Urothelium cell line (cell line): ENCODE measurements at places on chromosomes 16 and 17.

DNA sequence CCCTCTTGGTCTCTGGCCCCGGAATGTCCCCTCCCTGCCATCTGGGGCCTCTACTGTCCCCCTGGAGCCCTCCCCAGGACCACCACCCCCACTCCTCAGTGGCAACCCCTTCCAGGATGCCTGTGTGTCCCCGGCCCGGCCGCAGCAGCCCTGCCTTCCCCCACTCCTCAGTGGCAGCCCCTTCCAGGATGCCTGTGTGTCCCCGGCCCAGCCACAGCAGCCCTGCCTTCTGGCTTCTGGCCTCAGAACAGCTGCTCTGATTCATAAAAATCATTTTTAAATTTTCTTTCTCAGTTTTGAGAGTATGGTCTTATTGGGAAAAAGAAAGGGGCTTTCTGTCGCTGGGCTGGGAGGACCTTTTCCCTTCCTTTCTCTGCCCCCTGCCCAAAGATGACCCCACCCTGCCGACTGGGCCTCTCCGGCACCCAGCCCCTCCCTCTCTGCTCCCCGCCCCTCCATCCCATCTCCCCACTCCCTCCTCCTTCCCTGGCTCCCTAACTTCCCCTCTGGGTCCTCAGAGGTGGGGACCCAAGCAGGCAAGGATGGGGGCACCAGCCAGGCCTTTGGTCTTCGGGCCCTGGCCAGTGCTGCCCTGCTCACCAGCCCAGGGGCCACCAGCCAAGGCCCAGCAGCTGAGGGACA, 40.5 kb downstream of the BAHCC1 start:
- no peak for DNase-seq

GRCh38 chr16:31355431-31356100, 590 bp downstream of the ITGAX start:
- no peak for DNase-seq

DNA sequence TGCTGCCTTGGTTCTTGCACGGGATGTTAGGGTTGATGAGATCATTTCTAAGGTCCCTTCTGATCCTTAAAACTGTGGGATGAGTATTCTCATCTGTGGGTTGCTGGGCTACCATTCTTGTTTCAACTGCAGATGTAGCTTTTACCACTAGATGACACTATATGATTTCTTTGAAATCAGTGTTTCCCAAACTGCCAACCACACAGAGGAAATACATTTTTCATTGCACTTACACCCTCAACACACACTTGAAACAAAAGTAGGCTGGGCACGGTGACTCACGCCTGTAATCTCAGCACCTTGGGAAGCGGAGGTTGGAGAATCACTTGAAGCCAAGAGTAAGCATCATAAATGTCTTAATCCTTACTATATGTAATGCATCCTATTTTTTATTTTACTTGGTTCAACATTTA, 15.3 kb downstream of the LCMT1 start:
- DNase-seq = peak; percentile 55

DNA sequence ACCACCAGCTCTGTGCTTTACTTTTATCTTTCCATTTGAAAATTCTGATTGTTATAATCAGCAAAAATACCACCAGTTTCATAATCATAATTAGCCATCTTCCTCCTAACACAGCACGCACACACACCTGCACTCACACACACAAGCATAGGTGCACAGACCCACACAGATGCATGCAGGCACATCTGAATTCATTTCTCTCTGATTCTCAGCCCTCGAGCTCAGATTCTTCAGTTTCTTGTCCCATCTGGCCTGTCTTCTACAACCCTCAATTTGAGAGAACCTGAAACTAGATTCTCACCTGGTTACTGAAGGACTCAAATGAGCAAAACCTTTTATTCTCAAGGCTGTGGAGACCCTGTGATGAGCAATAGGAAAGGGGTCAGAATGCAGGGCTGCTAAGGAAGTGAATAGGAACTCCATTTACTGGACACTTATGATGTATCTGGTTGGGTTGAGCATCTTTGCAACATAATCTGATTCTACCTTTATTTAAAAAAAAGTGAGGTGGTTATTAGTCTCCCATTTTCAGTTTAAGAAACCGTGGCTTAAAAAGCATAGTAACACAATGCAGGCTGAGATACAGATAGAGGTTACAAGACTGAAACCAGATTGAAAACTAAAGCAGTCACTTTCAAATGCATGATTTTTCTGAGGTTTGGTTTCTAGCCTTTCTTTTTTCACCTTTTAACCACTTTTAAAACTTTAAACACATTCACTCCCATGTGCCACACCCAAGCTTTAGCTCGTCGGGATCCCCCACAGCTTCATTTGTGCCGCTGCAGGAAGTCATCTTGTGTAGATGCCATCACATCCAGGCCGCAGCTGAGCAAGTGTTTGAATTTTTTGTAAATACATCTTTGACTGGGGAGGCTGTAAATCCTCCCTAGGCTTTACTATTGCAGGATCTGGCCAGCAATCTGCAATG, 9.4 kb downstream of the KRT33A start:
- DNase-seq = no peak

GRCh38 chr16:84806256-84806889, 13.4 kb upstream of the CRISPLD2 start:
- peak; percentile 94 for DNase-seq

- DNase-seq = no peak
Measured at GRCh38 chr16:9816644-9817043, 365.6 kb downstream of the GRIN2A start.

DNA sequence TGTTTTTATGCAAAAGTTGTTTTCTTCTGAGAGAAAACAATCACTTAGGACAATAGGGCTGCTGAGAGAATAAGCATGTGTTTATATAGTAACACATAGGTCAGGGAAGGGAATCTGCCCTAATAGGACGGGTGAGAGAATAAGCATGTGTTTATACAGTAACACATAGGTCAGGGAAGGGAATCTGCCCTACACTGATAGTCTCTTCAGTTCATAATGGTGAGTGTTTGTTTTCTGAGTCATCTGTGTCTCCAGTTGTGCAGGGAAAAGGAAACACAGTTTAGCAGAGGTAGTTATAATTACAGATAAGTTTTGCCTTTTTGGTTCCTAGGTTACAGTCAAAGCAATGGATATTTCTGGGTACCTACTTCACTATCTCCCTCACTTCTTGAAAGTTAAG, 252.3 kb upstream of the CA10 start:
- DNase-seq = no peak

GRCh38 chr17:17781591-17782496, 54.9 kb downstream of the SREBF1 start:
- peak; percentile 40 for DNase-seq

GRCh38 chr16:57144027-57144426, 41.8 kb downstream of the PSME3IP1 start:
- no peak for DNase-seq

GRCh38 chr17:58302171-58302918, 21.6 kb upstream of the MPO start:
- no peak for DNase-seq

GRCh38 chr17:74478420-74479100, 12.1 kb downstream of the CD300A start:
- no peak for DNase-seq

- no peak for DNase-seq
Measured at GRCh38 chr17:56602292-56603130, 9.0 kb downstream of the NOG start.

- no peak for DNase-seq
Measured at GRCh38 chr17:12250973-12251372, 230.3 kb downstream of the MAP2K4 start.
